Peyer's patch (tissue), 4 donors: ENCODE measurements at places on chromosomes 6 and 20.

DNA sequence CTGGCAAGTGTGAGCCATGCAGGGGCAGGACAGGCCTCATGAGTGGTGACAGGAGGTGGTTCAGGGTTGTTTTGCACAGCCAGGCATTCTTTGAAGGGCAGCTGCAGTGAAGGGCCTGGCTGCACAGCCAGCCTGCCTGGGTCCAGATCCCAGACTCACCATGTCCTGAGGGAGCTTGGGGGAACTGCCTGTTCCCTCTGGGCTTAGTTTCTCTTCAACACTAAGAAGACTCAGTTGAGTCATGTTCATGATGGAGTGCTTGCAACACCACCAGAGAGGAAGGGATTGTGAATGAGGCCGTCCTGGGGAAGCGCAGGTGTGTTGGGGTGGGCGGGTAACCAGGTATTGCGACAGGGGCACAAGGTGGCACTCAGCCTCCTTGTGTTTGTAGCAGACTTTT lies 102.4 kb downstream of the CDH26 start:
- no peak for DNase-seq

DNA sequence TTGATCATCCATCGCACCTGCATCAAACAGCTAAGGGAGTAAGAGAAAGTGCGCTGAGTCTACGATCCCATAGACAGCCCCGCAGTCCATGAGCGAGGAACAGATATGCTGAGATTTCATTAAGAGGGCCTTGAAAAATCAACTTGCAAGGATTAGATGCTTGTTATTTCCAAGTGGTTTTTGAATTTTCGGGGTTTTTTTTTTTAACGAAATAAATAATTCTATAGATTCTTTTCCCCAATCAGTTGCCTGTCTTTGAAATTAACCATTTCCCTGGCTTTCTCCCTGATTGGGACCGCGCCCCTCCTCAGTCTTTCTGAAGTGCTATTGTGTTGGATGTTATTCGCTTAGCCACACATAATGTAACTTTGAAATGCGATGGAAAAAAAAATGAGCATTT lies 48.6 kb downstream of the GNAS-AS1 start:
- DNase-seq, result no peak

GRCh38 chr6:166998256-166999144 lies 697 bp upstream of the CEP43 start:
- peak; percentile 60 for DNase-seq

GRCh38 chr6:9766240-9766915 lies 648.5 kb downstream of the TFAP2A start:
- no peak for DNase-seq
